ENCODE measurements at places on chromosomes 11 and 22.

DNA sequence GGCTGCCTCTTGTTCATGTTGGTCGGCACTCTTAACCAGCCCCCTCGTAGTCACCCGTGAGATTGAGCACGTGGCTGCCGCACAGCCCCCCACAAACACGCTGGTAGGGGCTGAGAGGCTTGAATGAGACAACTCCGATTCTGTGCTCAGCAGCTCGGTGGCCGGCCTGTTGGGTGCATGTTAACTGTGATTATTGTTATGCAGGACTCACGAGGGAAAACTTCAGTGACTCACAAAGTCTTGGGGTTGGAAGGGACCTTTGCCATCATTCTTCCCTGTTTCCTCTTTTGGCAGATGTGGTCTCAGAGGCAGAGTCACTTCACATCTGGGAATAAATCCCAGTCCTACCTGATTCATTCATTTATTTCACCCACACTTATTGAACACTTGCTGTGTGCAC, 75.2 kb downstream of the ADAMTS15 start:
- ATAC-seq = no peak

DNA sequence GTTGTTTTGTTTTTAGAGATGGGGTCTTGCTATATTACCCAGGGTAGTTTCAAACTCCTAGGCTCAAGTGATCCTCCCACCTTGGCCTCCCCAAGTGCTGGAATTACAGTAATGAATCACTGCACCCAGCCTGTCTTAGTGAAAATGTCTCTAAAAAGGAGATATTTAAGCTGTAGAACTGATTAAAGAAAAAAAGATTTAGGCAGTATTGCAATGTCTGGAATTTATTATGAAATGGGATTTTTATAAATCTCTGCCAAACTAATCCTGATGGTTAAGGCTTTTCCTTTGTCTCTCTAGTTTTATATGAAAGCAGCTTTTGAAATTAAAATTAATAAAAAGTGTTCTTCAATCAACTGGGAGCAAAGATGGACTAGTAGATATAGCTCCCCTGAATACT, 2.1 kb downstream of the PLAAT3 start:
- ATAC-seq = no peak

- ATAC-seq = no peak
Measured at GRCh38 chr11:126280595-126280994, 2.3 kb upstream of the TIRAP start.

GRCh38 chr11:44030996-44031395, 16.8 kb upstream of the ACCSL start:
- no peak for ATAC-seq

DNA sequence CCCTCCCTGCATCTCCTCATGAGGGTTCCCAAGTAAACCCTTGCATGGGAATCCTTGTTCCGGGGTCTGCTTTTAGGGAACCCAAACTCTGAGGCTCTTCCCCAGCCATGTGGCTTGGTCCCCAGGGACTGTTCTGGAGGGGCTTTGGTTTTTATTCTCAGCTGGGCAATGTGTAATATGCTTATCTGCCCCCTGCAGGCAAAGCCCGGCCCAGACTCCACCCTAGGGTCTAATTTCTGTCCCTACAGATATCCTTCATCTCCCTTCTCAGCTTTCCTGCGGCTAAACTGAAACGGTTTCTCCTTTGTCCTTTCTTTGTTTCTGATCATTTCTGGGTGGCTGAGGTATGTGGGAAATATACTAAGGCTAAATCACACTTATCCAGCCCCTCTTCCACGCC, 37.1 kb downstream of the TST start:
- no peak for ATAC-seq

DNA sequence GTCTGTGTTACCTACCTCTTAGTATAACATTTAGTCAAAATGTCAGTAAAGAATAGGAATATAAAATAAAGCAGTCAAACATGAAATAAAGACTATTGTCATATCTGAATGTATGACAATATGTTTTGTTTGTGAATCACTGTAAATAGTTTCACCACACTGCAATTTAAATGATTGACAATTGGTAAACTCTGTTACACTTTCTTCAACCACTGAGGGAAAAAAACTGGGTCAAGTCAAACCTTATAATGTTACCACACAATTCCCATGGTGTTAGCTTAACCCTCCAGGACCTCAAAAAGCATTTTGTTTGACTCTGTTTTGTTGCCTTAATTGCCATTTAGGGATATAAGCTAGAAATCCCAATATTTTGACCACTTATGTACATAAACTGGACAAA, 10.5 kb upstream of the MMP13 start:
- no peak for ATAC-seq

DNA sequence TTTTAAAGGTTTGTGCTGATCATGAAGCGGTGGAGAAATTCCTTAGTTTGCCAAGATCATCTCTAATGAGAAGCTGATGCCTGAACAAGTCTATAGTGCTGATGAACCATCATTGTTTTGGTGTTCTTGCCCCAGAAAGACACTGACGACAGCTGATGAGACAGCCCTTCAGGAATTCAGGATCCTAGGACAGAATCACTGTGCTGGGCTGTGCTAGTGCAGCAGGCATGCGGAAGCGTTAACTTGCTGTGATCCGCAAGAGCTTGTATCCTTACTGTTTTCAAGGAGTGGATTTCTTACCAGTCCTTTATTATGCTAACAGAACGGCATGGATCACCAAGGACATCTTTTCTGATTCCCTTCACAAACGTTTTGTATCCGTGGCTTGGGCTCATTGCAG, 104.1 kb downstream of the TBC1D22A start:
- no peak for ATAC-seq

- ATAC-seq = no peak
Measured at GRCh38 chr22:46086577-46087335, 63.6 kb upstream of the PPARA start.

GRCh38 chr11:2803186-2804091, 82.1 kb downstream of the CDKN1C start:
- ATAC-seq = no peak

DNA sequence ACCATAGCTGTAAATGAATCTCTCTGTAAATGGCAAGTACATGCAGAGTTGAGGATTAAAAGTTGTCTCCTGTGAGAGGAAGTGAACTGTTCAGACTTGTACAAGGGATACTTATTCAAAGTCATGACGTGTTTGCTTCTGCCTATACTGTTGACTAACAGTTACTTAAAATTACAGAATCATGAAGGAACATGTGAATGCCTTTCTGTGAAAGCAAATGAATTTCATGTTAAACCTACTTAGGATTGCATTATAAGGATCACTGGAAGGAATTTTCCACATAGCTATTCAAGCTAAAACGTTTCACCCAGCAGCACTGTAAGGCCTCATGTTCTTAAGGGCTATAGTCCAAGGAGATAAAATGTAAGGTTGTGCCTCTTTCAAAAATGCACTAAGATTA, 93.4 kb upstream of the BIRC3 start:
- no peak for ATAC-seq

DNA sequence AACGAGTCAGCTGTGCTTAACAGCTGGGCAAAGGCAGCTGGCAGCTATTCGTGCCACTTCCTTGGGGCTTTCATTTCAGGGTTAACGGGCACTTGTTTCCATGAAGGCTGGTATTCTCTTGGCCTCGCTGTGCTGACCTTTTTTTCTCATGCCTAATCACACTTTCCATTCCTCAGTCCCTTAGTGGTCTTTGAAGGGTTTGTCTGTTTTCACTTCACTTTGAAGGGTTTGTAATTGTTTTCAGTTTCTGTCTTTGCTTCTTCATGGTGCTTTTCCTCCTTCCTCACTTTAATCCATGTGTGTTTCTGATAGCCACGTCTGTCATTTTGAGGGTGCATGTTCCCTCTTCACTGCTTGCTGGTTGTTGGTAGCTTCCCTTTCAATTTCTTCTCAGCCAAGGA, 24.6 kb downstream of the PPIL2 start:
- ATAC-seq = peak; percentile 77

Data from activated T-helper 17 cell treated with anti-CD3 and anti-CD28 coated beads, Interleukin-2, amount 50 U/mL, for 72 hours (primary cell).